Fibroblast of mammary gland (primary cell): ENCODE measurements at places on chromosomes 11 and 22.

DNA sequence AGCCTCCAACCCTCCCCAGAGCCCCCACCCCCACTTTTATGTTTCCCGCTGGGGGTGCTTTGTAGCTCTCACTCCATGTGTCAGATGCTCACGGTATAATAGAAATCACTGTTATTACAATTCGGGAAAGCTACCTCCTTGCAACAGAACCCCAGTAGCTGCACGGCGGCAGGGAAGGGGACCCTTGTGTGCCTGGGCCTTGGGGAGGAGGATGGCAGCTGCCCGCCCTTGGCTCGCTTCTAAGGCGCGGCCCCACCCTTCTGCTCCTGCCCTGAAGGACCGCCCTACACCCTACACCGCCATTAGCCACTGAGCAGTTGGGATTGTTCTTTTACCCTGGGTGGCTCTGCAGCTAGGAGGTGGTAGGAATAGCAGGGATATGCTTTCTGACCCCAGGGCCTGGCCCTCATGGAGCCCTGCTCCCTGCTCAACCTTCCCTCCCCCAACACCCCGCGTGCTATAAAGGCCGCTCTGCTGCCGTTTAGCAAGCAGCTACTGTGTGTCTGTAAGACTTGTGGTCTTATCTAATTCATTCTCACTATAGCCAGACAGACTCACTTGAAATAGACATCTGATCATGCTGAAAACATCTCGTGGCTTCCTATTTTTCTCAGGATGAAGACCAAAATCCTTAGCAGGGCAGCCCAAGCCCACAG, 219.7 kb downstream of the CEP164 start:
- DNase-seq, result no peak

DNA sequence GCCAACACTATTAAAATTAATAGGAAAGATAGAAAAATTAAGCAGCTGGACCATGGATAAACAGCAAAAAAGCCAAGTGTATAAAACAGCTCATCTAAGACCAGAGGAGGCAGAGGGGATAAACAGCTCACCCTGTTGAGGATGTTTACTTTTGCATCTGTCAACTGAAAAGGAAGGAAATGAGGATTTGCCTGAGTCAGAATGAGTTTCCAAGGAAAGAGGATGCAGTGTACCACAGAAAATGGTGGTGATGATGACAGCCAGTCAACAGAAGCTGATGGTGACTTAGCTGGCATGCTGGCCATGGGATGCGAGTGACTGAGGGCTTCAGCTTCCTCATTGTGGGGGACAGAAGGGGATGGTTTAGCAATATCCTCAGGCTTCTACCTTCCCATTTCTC, 183.5 kb downstream of the KIRREL3 start:
- DNase-seq, result peak; percentile 41

DNA sequence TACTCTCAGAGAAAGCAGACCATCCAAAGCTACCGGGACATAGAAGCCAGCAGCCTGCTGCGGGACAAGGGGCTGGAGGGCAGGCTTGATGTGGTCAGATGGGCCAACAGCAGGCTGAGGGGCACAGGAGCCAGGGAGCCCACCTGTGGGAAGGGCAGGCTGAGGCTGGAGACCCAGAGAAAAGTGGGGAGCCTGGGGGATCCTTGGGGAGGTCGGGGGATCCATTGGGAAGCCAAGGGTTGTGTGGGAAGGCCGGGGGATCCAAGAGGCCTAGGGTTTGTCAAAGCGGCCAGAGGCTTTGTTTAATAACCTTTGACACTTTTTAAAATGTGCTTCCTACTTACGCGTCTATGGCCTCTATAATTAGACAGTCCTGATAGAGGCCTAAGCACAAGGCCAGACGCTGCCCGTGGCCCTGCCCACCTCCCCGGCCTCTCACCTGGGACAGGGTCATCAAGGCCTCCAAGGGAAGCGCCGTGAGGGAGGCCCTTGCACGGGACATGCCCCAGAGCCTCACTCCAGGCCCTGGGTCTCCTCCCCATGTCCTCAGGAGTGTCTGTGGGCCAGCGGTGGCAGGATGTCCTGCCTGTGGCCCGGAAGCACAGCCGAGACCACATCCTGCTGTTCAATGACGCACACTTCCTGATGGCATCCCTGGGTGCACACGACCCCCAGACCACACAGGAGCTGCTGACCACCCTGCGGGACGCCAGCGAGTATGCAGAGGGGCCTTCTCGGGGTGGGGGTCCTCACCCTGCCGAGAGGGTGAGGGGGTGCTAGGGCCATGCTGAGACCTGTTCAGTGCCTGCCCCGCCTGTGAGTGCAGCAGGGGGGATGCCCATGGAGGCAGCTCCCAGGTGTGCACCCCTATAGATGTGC, 8.6 kb upstream of the GTSE1 start:
- no peak for DNase-seq

GRCh38 chr22:20922141-20922751, 5.0 kb downstream of the CRKL start:
- DNase-seq, result no peak

DNA sequence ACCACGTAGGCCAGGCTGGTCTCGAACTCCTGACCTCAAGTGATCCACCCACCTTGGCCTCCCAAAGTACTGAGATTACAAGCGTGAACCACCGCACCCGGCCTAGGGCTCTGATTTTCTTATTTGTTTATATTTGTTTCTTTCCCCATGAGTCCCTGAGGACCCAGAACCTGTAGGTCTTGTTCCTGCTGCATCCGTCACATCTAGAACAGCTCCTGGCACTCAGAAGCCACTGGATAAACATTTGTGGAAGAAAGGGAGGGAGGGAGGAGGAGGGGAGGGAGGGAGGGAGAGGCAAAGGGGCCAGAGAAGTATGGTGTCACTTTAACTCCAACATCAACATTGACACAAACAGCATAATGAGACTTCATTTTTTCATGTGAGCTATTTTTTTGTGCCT, 67.7 kb downstream of the CELSR1 start:
- DNase-seq, result no peak

- DNase-seq, result peak; percentile 74
Measured at GRCh38 chr22:20567371-20567847, 60.0 kb downstream of the MED15 start.

DNA sequence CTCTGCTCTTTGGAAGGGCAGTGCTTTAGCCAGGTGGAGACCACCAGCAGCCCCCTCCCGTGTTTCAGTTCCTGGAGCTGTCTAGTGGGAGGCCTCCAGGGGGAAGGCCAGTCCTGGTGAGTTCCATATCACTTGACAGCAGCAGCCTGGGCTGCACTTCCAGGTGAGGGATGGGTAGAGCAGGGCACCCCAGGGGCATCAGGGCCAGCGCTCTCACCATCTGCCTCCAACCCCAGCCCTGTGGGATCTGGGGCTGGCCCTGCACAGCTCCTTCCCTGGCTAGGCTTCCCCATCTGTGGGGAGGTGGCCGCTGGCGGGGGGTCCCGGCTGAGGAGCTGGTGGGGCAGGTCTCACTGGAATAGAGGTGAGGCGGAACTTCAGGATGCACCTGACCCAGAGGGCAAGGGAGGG, 60.5 kb downstream of the MORC2 start:
- DNase-seq, result no peak

GRCh38 chr11:14444441-14445189, 55.0 kb downstream of the COPB1 start:
- DNase-seq, result no peak

GRCh38 chr11:105696000-105696399, 86.1 kb downstream of the GRIA4 start:
- no peak for DNase-seq

GRCh38 chr22:32319861-32320406, 37.7 kb upstream of the RFPL3 start:
- DNase-seq, result no peak

DNA sequence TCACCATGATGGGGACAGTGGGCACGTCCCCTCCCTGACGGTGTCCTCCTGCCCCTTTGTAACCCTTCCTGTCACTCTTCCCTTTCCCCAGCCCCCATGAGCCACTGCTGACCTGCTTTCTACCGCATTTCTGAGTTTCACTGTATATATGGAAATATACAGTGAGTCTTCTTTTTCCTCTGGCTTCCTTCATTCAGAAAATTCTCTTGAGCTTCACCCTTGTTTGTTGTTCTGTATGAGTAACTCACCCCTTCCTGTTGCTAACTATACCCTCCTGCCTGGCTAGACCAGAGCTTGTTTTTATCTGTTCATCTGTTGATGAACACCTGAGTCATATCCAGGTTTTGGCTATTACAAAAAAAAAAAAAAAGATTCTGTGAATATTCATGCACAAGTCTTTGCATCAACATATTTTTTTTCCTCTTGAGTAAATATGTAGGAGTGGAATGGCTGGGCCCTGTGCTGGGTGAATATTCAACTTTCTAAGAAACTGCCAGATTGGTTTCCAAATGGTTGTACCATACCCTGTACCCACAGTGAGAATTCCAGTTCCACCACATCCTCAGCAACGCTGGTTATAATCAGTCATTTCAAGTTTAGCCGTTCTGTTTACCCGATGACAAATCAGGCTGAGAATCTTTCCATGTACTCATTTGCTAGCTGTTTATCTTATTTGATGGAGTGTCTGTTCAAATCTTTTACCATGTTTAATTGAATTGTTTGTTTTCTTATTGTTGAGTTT, 62.0 kb downstream of the IGF2 start:
- DNase-seq, result peak; percentile 54

GRCh38 chr11:19903620-19904069, 191.0 kb downstream of the NAV2 start:
- DNase-seq, result peak; percentile 80

- peak; percentile 58 for DNase-seq
Measured at GRCh38 chr11:110435780-110436717, 6.3 kb downstream of the FDX1 start.

DNA sequence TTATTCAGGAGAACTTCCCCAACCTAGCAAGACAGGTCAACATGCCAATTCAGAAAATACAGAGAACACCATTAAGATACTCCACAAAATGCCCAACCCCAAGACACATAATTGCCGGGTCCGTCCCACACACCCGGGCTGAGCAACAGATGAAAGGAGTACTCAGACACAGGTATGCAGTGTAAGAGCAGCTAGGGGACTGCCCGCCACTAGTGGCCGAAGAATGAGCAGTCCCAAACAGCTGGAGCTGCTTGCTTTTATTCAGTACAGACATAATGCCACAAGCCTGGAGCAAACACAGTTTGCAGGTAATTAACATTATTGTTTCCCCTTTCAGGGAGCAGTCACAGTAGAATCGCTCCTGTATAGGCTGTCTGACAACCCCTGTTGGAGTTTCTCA, 364.6 kb downstream of the LUZP2 start:
- DNase-seq, result no peak

- DNase-seq, result no peak
Measured at GRCh38 chr11:7514099-7514591, 346 bp downstream of the PPFIBP2 start.

DNA sequence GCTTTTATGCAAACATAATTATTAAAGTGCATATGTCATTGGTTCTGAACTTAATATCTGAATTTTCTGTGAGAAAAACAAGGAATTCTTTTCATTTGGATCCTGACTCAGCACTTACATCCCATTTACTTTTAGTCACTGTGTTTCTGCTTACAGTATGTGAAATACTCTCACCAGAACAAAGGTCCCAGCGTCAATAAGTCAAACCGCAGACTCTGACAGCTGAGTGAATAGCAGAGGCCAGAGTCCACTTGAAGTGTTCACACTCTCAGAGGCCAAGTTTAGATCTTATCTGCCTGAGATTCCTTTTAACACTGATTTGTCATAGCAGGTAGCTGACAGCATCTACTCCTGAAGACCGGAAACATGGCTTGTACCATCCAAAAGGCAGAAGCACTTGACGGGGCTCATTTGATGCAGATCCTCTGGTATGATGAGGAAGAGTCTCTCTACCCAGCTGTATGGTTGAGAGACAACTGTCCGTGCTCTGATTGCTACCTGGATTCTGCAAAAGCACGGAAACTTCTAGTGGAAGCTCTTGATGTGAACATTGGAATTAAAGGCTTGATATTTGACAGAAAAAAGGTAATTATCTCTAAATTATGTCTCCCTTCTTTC, 14.6 kb downstream of the BBOX1 start:
- peak; percentile 65 for DNase-seq

GRCh38 chr11:3155691-3156258, 9.3 kb downstream of the OSBPL5 start:
- DNase-seq, result peak; percentile 93

DNA sequence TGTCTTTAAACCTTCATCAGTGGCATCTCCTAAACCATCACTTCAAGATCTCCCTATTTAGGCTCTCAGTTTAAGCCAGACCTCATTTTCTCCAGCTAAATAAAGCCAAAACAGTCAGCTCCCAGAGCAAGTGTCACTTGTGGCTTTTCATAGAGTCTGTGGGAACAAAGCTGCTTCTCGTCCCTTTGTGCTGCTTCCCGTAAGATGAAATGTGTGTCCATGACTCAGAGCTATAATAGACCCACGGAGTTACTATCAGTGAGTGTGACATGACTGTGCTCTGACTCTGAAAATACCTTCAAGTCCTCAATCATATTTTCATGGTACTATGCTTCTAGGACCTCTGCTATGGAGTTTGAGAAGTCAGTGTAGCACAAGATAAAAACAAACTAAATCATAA, 57.3 kb upstream of the SLN start:
- DNase-seq, result peak; percentile 74

- DNase-seq, result no peak
Measured at GRCh38 chr11:13290221-13290980, 12.8 kb downstream of the BMAL1 start.

DNA sequence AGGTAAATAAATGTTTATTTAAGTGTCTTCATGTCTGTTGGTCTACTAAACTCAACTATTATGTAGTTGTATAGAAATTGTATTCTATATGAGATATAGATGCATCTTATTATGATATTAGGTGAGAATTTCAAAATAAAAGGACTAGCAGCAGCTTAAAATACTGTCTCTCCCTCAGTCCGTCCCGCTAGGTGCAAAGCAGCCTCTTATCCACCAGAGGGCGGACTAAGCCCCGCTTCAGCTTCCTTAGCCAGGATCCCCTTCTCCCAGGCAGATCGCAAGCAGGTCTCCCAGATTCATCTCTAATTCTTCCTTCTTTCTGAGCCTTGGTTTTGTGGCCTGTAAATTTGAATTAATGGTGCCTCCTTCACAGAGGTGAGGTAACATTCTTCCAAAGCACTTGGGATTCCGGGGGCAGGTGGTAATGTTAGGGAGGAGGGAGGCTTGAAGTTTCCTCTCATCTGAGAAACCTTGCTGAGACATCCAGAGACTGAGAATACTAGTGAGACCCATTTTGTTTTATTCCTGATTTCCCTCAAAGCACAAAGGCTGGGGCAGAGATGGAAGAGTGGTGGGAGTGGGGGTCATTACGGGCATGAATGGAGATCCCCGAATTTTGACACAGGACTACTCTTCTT, 13.5 kb upstream of the INSC start:
- DNase-seq, result peak; percentile 79

DNA sequence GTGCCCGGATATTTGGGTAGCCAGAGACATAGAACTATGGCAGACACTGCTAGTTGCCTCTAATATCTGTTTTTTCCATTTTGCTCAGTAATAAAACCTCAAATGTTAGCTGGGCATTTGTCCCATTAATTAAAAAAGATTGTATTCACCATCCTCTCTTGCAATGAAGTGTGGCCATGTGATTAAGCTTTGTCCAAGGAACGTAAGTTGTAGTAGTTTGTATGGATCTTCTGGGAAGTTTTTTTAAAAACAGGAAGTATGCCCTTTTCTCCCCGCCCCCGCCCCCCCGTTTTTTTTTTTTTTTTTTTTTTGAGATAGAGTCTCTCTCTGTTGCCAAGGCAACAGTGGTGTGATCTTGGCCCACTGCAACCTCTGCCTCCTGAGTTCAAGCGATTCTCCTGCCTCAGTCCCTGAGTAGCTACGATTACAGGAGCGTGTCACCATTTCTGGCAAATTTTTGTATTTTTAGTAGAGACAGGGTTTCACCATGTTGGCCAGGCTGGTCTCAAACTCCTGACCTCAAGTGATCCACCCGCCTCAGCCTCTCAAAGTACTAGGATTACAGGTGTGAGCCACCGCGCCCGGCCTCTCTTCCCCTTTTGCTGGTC, 1.7 kb upstream of the TMEM135 start:
- DNase-seq, result no peak

GRCh38 chr11:134741453-134742223, 329.6 kb upstream of the B3GAT1 start:
- no peak for DNase-seq
